Activated T-cell treated with anti-CD3 and anti-CD28 coated beads for 1 hour (primary cell): ENCODE measurements at places on chromosomes 7 and 10.

DNA sequence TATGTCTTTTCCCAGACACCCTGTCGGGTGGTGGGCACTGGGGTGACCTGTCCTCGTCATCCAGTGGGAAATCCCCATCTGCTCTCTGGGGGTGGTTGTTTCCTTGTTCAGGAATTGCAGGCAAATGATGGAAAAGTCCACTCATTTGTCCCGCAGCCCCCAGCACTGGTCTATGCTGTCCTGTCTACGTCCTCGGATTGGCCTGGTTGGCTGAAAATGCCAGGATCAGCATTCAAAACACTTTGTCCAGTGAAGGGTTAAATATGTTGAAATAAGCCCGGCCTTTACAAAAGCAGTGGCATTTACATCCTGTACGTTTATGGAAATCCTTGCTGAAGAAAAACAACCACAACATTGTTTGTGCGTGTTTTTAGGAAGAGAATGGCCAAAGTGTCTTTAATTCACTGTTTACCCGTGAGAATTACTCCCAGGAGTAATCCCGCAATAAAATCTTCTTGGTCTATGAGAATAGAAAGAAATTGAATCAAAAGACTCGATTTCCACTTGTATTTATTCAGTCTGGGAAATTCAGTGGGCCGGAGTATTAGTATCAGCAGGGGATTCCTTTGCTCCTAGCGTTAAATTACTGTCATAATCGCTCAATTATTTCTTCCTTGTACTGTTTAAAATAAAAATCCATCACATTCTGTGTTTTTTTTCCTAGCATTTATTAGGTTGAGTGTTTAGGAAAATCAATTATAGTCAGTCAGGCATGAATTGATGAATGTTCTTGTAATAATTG, 116.8 kb upstream of the SH2B2 start:
- no peak for DNase-seq

GRCh38 chr10:3472287-3473051, 299.9 kb upstream of the PITRM1 start:
- no peak for DNase-seq

- DNase-seq: no peak
These were observed 88.9 kb upstream of the LRRC4 start for GRCh38 chr7:128120116-128120515.

- DNase-seq: no peak
These were observed 58.8 kb downstream of the INSIG1 start for GRCh38 chr7:155356323-155357105.

DNA sequence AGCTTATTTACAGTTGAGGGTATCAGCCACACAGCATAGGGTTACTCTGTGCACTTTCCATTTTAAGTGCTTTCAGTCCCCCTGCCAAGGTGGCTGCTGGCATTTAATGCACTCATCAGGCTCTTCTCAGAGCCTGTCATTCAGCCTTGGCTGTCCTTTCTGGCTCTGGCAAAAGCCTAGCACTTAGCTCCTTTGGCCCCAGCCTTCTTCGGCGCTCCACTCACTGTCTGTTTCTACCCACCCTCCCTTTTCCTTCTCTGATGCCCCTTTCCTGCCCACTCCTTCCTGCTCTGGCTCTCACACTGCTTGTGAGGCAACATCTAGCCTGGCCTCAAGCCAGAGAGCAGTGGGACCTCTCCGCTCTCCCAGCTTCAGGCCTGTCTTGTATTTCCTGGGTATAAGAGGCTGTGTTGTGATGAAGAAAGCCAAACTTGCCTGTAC, 60.2 kb downstream of the WIPF3 start:
- DNase-seq: no peak

- DNase-seq: no peak
These were observed 10.1 kb upstream of the TMEM26 start for GRCh38 chr10:61463035-61463909.

DNA sequence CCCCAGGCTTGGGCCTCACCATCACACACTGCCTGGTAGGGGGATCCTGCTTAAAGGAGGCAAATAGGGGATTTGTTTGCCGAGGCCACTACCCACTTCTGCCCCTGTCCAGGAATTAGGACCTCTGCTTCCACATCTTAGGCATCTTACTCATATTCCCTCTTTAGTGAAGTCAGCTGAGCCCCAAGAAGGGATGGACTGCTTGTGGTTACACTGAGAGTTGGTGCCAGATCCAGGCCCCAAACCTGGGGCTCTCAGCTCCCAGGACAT, 1.6 kb upstream of the GPRIN2 start:
- no peak for DNase-seq

GRCh38 chr10:95462740-95463667, 98.2 kb downstream of the SORBS1 start:
- no peak for DNase-seq

GRCh38 chr10:77907462-77907861, 19.1 kb downstream of the DLG5 start:
- DNase-seq: no peak

- no peak for DNase-seq
These were observed 86.3 kb downstream of the IMMP2L start for GRCh38 chr7:111475959-111476358.

DNA sequence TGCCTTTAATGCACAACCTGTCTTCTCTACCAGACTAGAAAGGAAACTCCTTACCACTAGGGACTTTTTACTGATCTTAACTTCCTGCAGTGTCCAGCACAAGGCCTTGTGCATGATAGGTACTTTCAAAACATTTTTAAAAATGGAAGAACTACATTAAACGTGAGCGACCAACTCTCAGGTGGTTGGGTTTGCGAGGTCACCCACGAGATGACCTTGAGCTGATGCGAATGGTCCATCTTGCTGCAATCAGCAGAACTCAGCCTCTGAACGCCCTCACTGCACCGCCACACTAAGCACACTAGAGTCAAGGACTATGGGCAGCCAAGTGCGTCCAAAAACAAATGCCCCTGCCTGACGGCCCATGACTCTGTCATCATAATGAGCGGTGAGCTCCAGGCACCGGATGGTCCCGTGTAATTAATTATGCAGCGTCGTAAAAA, 34.9 kb upstream of the PTF1A start:
- DNase-seq: no peak

DNA sequence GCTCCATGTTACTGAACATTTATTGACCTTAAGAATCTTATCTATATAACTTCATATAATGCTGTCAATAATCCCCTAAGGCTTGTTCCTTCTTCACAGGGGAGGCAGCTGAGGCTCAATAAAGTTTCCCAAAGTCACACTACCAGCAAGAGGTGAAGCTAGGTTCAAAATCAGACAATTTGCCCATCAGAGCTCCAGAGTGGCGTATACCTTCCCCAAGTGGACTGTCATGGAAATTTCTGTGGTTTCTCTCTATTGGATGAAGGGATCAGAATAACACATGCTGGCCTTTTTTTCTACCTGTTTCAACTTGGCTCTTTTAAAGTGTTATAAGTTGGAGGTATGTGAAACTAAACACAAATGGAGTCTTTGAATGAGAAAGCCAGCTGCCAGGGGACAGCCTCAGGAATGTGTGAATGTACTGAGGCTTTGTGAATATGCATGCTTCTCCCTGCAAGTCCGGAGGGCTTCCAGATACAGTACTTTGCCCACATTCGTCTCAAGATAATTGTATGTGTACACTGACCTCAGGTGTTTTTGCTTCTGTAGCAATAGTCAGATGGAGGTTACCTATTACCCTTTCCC, 656.3 kb upstream of the CELF2 start:
- DNase-seq: no peak

- DNase-seq: no peak
These were observed 486 bp upstream of the LHFPL3 start for GRCh38 chr7:104327938-104328295.
